ENCODE measurements at places on chromosomes 4 and X.
A peak's percentile ranks its signal among the peaks of the same experiment; 100 is the strongest.

- DNase-seq, result peak; percentile 19
Measured at GRCh38 chr4:68718447-68719074, 48.1 kb upstream of the UGT2B15 start.

DNA sequence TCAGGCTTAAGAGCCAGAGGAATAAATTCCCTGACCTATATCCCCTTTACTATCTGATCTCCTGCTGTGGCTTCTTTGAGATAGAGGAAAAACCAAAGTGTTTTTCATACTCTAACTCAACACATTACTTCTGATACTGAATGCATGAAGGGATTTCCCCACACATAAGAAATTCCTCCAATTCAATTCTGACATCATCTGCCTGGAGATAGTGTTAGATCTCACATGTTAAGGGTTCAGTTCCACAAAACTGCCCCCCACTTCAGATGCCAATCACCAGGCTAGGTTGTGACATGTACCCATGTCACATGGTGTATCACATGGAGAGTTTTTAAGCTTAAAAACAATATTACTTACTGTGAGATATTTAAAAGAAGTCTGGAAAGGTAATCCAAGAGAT lies 46.8 kb downstream of the GSTCD start:
- DNase-seq, result no peak

GRCh38 chrX:75547783-75548182 lies 24.9 kb upstream of the ZDHHC15 start:
- peak; percentile 0 for DNase-seq

DNA sequence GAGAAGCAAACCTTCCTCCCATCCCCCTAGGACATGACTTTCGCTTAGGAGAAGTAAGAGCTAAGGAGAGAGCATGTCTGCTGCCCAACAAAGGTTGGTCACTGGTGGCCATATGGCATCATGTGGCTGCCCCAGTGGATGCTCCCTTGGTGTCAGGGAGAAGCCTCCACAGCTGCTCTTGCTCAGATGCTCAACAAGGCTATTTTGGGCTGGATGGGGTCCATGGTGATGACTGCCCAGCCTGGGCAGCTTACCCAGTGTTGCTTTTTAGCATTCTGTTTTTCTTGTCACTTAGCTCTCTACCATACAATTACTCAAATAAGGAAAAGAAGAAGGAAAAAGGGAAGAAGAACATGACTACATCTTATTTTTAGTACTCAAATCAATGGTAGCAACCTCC lies 48.9 kb upstream of the PPARGC1A start:
- no peak for DNase-seq

- no peak for DNase-seq
Measured at GRCh38 chrX:119089619-119090018, 16.8 kb downstream of the CT47C1 start.

- DNase-seq, result peak; percentile 30
Measured at GRCh38 chrX:8607326-8607725, 124.6 kb downstream of the ANOS1 start.

GRCh38 chr4:108926061-108926460 lies 163.2 kb upstream of the ETNPPL start:
- DNase-seq, result no peak

DNA sequence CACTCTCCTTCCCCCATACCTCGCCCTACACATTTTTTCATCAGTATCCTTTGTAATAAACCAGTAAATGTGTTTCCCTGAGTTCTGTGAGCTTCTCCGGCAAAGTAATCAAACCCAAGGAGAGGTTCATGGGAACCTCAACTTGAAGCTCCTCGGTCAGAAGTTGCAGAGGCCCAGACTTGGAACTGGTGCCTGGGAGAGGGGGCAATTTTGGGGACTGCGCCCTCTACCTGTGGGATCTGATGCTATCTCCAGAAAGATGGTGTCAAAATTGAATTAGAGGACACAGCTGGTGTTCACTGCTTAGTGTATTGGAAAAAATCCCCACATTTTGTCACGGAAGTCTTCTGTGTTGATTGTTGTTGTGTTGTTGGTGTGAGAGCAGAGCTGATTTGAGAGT lies 70.6 kb downstream of the ATP11C start:
- DNase-seq, result no peak

GRCh38 chr4:119667802-119668201 lies 39.2 kb upstream of the PDE5A start:
- DNase-seq, result no peak

DNA sequence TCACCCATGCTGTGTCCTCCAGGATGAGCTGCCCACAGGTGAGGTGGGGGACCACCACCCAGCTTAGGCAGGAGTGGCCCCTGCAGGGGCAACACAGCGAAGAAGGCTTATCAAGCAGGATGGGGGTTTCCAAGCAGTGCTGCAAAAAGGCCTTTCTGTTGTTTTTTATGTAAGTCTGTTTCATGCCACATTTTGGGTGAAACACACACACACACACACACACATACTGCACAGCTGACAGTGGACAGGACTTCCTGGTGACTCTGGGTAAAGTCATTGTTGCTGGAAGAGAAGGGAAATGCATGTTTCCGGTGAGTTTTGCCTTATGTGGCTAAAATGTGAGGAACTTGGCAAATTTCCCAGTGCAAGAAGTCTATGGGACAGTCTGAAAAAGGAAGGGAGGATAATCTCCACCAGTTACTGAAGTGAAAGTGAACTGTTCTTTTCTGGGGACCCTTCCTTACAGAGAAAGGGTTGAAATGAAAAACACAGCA lies 119.2 kb downstream of the IRF2 start:
- peak; percentile 63 for DNase-seq

DNA sequence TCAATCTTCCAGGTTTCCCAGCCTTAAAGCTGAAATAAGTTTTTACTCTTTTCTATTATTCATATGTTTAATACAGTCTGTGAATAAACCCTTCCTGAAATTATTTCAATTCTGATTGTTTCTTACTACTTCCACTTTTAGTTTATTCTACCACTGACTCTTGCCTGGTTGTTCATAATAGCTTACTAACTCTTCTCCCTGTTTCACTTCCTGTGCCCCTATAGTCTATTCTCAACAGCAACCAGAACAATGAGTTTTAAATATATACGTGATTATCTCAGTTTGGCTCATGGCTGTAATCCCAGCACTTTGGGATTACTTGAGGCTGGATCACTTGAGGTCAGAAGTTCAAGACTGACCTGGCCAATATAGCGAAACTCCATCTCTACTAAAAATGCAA lies 408.0 kb upstream of the SPOCK3 start:
- no peak for DNase-seq

DNA sequence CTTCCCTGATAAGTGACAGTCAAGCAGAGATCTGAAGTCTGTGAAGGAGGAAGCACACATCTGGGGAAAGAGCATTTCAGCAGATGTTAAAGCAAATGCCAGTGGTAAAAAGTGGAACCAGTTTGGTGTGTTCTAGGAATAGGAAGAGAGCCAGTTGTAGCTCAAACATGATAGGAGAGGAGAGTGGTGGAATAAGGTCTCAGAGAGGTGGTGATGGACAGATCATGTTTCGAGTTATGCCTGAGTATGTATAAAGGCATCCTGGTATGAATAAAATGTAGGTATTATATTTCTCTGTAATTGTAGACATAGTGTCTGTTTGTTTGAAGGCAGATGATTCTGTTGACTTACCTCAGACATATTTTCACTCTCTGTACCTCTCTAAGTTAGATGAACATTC lies 89.1 kb downstream of the LARP7 start:
- no peak for DNase-seq

- no peak for DNase-seq
Measured at GRCh38 chrX:5916945-5917344, 311.7 kb downstream of the NLGN4X start.

DNA sequence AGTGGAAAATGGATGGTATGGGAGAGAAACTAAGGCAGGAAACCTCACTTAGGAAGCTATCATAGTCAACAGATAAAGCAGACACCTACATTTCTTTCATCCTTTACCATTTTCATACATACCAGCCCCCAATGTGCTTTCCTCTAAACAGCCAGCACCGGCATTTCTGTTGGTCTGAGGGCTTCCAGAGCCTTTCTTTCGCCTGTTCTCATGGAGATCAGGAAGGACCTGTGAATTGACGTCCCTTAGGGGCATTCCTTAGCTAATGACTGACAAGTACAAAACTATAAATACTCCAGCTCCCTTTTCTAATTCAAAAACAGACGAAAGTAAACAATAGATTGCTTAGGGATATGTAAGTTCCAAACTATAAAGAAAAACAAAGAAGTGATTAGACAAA lies 215.5 kb upstream of the CNKSR2 start:
- no peak for DNase-seq

GRCh38 chr4:164095313-164096110 lies 601.0 kb downstream of the TMA16 start:
- no peak for DNase-seq

GRCh38 chr4:65968831-65969558 lies 298.7 kb upstream of the EPHA5 start:
- DNase-seq, result no peak

DNA sequence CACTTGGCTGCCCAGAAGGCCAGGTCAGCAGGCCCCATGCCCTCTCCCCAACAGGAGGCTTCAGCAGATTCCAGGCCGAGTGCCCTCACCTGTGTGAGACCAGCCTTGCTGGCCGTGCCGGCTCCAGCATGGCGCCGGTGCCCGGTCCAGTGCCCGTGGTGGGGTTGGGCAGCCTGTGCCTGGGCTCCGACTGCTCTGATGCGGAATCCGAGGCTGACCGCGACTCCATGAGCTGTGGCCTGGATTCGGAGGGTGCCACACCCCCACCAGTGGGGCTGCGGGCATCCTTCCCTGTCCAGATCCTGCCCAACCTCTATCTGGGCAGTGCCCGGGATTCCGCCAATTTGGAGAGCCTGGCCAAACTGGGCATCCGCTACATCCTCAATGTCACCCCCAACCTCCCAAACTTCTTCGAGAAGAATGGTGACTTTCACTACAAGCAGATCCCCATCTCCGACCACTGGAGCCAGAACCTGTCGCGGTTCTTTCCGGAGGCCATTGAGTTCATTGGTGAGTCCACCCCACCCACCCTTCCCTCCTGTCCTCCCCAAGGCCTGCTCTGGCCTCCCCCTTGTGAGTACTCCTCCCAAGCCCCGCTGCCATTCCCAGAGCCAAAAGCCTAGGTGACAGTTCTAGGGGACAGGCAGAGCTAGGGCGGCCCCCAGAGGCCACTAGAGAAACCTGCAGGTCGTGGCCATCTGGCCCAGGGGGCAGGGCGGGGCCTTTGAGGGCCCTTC lies 2.3 kb downstream of the DUSP9 start:
- no peak for DNase-seq

DNA sequence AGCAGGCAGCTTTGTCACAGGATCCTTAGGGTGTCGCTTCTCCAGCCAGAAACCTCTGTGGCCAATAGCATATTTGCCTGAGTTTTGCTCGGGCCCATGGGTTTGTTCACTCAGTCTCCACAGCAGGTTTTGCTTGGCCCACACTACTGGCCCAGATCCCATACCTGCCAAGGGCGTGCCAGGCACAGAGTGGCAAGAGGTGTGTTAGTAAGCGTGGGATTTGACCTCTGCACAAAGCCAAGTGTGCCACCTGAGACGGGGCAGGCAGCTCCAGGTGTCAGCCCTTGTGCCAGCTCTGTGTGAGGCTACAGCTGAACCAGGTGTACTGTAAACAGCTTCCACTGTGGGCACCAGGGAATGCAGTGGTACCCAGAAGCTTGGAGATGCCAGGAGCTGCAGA lies 2003.0 kb downstream of the C4orf33 start:
- no peak for DNase-seq

- no peak for DNase-seq
Measured at GRCh38 chr4:181959121-181959520, 284.1 kb upstream of the TENM3 start.

- DNase-seq, result no peak
Measured at GRCh38 chrX:136291824-136292223, 8.9 kb upstream of the ADGRG4 start.

- no peak for DNase-seq
Measured at GRCh38 chr4:182700362-182701160, 216.6 kb downstream of the DCTD start.

GRCh38 chr4:142322996-142323395 lies 523.1 kb downstream of the INPP4B start:
- no peak for DNase-seq

DNA sequence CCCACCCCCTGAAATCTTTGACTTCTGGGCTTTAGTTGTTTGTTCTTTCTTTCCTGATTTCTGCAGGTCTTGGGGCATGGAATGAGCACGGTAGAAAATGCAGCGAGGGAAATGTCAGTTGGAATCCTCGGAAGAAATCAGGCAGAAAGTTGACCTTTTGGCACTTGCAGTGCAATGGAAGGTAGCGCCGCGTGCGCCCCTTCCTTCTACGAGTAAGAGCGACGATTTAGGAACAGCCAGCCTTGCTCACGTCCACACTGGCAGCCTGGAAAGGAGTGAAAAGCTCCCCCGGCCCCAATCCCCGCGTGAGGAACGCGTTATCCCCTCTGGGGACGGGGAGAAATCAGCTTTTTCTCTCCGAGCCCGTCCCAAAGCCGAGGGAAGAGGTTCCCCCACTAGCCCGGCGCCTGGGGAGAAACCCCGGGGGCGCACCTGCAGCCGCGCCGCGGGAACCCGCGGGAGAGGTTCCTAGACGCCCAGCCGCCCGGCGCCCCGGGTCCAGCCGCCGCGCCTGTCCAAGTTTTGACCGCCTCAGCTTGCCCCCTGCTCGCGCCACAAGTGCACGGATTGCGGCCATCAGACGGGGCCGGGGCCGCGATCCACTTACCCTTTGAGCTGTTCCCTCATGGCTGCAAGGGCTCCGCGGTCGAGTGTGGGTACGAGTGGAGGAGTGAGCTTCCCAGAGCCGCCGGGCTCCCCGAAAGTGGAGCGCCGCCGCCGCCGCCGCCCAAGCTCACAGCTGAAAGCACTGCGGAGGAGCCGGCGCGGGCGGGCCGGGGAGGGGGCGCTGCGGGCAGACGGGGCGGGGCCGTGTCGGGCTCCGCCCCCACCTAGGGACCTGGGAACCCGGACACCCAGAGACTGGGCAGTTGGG lies 194.6 kb upstream of the FTHL17 start:
- no peak for DNase-seq

- DNase-seq, result no peak
Measured at GRCh38 chr4:182600093-182600492, 317.1 kb downstream of the DCTD start.

DNA sequence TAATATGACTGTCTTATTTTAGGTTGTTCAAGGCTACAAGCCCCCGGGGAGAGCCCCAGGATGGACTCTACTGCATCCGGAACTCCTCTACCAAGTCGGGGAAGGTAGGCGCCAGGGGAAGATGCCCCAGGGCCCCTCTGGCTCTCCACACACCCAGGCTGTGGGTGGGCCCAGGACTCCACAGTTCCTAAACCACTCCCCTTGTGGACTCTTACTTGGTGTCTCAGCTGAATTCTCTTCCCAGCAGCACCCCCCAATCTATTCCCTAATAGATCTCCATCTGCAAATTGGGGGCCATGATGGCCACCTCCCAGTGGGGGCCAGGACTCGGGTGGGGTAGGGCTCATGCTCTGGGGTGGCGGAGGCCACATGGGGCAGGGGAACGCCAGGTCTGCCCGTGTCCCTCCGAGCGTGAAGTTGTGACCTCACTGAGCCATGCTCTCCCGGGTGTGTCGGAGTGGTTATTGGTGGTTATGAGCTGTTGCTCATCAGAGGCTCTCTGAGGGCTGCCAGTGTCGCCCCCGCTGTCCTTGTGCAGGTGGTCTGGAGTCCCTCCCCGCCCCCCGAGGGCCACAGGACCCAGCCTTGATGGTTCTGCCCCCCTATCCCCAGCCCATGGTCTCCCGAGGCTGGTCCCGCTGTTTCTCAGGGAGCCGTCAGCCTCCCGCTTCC lies 11.2 kb upstream of the ADD1 start:
- DNase-seq, result no peak
